ENCODE measurements at places on chromosomes 7 and 10.

DNA sequence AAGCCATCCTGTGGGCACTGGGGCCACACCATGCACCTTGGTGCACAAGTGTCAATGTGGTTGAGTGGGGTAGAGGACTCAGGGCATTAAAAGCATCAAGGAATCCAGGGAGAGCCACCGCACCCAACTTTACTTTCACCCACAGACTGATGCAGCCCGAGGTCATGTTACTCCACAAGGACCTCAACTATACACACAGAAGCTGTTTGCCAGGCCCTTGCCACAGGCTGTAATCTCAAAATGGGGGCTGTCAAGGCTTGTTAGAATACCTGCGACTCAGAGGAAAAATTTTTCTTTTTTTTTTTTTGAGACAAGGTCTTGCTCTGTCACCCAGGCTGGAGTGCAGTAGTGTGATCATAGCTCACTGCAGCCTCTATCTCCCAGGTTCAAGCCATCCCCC lies 26.5 kb upstream of the KCTD7 start:
- DNase-seq, result no peak

- no peak for DNase-seq
Measured at GRCh38 chr10:100886091-100886490, 26.7 kb upstream of the SLF2 start.

- DNase-seq, result no peak
Measured at GRCh38 chr10:47374611-47375536, 9.2 kb downstream of the ZNF488 start.

DNA sequence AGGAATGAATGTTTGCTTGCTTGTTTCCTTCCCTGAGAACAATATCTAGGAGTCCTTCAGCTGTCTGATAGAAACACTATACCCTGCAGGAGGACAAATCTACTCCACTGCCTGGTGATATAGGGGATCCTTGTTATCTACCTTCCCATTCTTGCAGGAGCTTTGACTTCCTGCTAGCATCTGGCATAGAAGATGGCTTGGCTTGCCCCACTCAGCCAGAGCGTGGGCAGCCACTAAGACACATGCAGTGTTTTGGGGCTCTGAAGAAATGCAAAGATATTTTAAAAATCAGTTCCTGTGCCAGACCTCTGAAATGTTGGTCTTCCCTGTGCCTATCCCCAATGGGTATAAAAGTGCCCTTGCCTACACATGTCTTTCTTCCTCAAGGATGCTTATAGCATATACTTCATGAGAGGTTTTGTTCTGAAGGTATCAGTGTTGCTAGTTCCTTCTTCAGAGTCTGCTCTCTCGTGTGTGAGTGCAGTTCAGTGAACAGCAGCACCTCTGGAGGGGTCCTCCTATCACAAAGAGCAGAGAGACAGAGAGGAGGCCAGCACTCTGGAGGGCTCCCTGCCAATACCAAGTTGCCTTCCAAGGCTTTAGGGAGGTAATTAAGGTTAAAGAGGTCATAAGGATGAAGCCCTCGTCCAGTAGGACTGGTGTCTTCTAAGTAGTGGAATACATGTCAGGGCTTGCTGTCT lies 149.1 kb upstream of the CALCR start:
- DNase-seq, result no peak

- DNase-seq, result no peak
Measured at GRCh38 chr7:11969643-11970042, 137.6 kb upstream of the THSD7A start.

GRCh38 chr10:34476608-34477007 lies 338.5 kb downstream of the PARD3 start:
- no peak for DNase-seq

GRCh38 chr10:44755481-44755880 lies 155.7 kb upstream of the TMEM72 start:
- DNase-seq, result no peak

DNA sequence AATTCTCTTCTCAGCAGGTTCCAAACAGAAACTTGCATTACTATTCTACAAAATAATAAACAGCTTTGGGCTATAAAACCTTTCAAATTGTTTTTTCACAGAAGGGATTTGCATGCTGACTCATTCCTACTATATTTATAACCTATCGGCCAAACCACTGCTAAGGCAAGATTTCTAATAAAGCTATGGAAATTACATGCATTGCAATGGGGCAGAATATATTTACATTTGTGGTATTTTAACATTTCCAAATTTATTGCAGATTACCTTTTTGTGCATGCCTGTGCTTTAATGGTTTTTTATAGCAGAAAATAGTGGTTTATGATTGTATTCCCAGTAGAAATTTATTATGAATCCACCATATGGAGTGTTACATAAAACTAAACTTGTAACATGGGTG lies 69.0 kb upstream of the NPVF start:
- DNase-seq, result no peak

DNA sequence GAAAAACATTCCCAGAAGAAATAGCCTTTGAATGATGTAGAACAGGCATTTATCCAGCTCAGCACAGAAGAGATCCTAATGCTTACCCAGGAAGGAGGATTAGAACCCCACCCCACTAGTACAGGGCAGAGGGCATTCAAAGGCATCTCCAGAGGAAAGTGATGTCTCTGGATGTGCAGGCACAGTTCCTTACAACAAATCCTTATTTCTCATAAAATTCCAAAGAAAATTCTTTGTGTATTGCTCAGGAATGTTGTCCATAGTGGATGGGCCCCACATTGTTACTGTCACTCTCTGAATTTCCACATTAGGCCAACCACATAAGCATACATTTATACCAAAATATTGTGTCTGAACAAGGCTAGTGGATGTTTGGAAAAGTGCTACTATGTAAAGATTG lies 243.0 kb downstream of the ADRA2A start:
- DNase-seq, result no peak

GRCh38 chr10:116136261-116136660 lies 136.7 kb downstream of the GFRA1 start:
- no peak for DNase-seq

GRCh38 chr10:96619120-96619519 lies 32.3 kb upstream of the TM9SF3 start:
- DNase-seq, result no peak

DNA sequence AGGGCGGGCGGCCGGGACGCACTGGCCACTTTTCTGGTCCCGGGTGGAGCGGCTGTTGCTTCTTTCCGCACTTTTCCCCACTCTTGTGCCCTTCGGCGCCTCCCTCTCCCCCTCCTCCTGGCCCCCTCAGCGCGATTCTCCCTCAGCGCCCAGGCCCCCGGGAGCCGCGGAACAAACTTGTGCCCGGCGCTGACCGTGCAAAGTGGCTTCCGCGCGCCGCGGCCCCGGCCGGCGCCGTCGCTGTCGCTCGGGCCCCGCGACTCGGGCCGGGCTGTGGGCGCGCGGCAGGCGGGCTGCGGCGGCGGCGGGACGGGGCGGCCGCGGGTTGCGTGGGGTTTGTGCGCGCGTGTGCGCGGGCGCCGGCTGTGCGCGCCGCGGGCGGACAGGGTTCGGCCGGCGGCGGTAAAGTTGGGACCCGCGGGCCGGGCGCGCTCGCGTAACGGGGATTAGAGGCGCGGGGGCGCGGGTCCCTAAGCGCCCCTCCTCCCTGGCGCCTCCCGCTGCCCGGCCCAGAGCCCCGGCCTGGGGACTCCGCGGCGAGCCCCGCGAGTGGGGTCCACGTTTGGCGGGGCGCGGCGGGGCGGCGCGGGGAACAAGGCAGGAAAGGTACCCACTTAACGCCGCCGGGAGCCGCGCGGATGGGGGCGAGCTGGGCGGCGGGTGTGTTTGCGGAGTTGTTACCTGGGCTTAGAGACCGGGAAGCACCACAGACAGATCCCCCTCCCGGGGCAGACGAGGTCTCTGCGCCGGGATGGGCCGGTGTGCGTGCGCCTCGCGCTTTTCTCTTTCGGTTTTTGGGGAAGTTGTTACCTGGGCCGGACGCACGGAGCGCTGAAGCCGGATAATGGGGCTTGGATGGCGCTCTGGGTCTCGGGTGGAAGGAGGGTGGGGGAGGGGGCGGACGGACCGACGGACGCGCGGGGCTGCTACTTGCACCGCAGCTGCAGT lies 860 bp downstream of the ZEB1 start:
- DNase-seq, result peak; percentile 9
